HT-29 (cell line): ENCODE measurements at places on chromosomes 12 and 14. TPM values are rescaled to one million over a fixed set of nuclear protein-coding genes. Genes with fewer than 3 reads are reported as not detected.

EID3 gene
- 6.2 and 8.7 TPM in 2 replicates for total RNA-seq

CLEC4A gene
- total RNA-seq, result 0.64 TPM in 1 of 2 replicates, not detected in the other

AQP5 gene
- 109 and 110 TPM in 2 replicates for total RNA-seq

IFNG-AS1 gene
- total RNA-seq, result not detected in 2 replicates

DLGAP5 gene
- 12.7 and 14.1 TPM in 2 replicates for total RNA-seq

RAD9B gene
- 0.23 TPM in 1 of 2 replicates, not detected in the other for total RNA-seq

CYP27B1 gene
- total RNA-seq, result 7.0 and 11.0 TPM in 2 replicates

NPAS3 gene
- not detected in 2 replicates for total RNA-seq
